T-cell (primary cell): ENCODE measurements at places on chromosomes 13 and 19.

DNA sequence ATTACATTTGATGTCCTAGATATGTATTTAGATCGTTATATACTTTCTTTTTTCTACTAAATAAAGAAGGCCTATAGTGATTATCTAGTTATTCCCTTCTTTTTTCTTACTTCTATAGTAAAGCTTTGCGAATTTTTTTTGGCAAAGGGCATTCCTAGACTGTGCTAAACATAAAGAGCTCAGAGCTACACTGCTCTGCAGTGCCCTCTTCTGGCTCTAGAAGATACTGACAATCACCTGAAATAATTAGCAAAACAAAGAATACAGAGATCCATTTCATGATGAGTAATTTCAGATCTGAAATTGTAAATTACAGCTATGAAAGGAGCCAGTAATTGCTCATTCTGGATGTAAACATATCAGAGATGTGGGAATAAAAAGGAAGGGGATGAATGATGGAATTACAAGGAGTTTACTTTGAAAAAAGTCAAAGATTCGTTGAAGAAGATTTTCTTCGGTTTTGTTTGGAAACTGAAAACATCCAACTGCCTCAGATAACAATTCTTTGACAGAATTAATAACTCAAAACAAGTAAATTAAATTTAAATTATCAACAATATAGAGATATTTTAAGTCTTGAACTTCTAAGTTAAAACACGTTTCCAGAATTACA lies 288.5 kb downstream of the NALCN start:
- H3K4me3 ChIP-seq: no peak overlapping the region
- DNase-seq: no peak
- no peaks in the 10 kb centered on the region for H3K36me3 ChIP-seq
- no peak overlapping the region for H3K27ac ChIP-seq
- no peaks in the 10 kb centered on the region for H3K4me1 ChIP-seq
- no peaks in the 10 kb centered on the region for H3K27me3 ChIP-seq

- no peaks in the 10 kb centered on the region for H3K36me3 ChIP-seq
- peaks cover 23% of the 10 kb centered on the region for H3K4me1 ChIP-seq
- peak overlapping the region; percentile 64 for H3K4me3 ChIP-seq
- H3K27me3 ChIP-seq: no peaks in the 10 kb centered on the region
- DNase-seq: peak; percentile 34
Measured at GRCh38 chr19:55585658-55586339, 5.2 kb upstream of the ZNF579 start.

DNA sequence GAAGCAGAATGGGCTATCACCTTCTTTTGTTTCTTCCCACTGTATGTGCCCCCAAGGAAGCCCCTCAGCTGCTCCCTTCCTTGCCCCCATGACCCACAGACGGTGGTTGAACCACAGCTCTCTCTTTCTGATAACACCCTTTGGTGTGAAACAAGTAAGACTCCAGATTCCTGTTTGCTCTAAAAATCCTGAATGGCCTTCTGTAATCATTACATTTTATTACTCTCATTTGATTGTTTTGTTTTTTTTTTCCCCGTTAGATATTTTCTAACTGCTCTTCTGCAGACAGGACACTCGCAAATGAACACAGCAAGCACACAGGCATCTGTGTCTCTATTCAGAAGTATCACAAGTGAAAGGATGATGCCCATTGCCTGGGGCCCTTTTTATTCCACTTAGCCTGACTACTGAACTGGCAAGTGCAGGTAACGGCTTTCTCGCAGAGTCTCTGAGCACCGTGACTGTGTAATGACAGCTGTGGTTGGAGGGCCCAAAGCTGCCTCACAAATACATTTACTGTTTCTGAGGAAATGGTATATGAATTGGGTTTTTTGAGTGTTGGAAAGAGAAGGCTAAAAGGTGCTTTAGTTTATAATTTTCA lies 59.3 kb downstream of the OXGR1 start:
- no peak overlapping the region for H3K4me3 ChIP-seq
- no peak for DNase-seq
- H3K27ac ChIP-seq: no peak overlapping the region

DNA sequence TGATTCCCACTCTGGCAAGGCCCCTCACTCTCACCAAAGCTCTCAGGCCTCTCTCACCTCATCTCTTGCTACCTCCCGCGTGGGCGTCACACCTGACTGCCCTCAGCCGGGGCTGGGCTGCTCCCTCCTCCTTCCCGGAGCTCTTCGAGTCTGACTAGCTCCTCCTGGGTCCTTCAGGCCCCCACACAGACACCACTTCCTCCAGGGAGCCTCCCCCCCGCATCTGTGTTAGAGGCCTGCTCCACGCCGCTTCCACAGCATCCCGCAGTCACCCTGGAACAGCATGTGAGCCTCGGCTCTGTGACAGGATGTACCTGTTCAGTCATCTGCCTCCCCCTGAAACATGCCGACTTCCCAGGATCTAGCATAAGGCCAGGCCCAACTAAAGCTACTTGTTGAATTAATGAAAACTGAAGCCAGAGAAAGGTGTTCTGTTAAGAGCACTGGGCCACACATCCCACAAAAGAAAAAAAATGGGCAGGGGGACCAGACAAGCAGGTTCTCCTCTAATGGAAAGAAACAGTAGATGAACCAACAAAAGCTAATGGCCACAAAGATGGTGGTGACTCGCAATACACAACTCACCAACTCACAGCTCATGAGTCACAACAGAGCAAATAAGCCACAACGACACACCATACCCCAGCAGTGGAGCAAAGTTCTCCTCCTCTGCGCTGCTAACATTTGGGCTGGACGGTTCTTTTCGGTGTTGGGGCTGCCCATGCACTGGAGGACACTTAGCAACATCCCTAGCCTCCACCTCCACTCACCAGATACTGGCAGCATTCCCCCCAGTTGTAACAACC lies 3.0 kb downstream of the PPP6R1 start:
- peak; percentile 30 for DNase-seq
- H3K4me3 ChIP-seq: peak overlapping the region; percentile 86
- no peaks in the 10 kb centered on the region for H3K27me3 ChIP-seq
- peaks cover 80% of the 10 kb centered on the region for H3K4me1 ChIP-seq
- peak overlapping the region; percentile 90 for H3K27ac ChIP-seq

GRCh38 chr13:76094645-76095044 lies 458.5 kb downstream of the LMO7 start:
- no peak overlapping the region for H3K27ac ChIP-seq
- no peak overlapping the region for H3K4me3 ChIP-seq
- H3K36me3 ChIP-seq: no peaks in the 10 kb centered on the region
- DNase-seq: no peak
- no peaks in the 10 kb centered on the region for H3K4me1 ChIP-seq
- no peaks in the 10 kb centered on the region for H3K27me3 ChIP-seq

DNA sequence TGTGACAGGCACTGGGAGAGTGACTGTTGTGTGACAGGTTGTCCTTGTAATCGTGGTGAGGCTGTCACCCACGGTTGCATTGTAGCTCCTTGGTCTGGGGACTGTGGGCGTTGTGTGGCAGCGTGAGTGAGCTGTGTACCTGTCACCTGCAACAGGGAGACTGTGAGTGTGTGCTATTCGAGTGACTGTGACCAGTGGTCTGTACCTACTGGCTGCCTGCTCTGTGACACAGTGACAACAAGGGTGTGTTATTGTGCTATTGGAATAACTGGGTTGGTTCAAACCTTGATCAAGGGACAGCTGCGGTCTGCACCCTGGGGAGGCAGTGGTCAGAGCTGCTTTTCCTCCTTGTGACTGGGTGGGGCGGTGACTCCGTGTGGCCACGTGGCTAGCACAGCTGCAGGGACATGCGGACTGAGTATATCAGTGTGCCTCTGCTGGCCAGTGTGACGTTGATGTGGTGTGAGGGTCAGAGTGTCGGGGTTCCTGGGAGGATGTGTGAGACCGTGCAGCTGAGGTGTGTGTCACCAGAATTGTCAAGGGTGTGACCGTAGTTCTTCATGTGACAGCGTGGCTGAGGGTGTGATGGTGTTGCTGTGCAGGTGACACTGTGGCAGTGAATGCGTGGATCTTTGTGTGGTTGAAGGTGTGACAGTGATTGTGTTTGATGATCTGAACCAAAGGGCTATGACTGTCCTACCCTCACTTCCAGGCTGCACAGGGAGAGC lies 10.1 kb upstream of the NFIX start:
- H3K4me3 ChIP-seq: no peak overlapping the region
- peaks cover 55% of the 10 kb centered on the region for H3K27me3 ChIP-seq
- H3K27ac ChIP-seq: no peak overlapping the region
- H3K36me3 ChIP-seq: no peaks in the 10 kb centered on the region

DNA sequence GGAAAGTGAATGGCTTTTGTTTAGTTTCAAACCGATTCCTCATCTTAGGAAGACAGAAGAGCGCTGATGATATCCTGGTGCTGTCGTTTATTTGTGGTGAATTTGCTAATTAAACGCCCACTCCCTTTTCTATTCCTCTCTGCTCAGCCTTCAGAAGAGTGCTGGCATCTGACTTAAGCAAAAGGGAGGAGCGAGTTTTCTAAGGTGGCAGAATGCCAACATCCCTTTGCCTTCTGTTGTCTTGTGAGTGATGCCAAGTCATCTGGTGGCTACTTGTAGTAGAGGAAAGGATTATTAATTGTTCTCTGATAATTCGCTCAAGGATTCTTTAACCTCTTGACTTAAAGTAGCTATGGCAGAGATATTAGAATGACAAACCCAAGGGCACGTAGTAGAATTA lies 68.1 kb downstream of the ERCC5 start:
- H3K27me3 ChIP-seq: no peaks in the 10 kb centered on the region
- no peak overlapping the region for H3K27ac ChIP-seq
- no peak for DNase-seq
- no peaks in the 10 kb centered on the region for H3K4me1 ChIP-seq
- no peaks in the 10 kb centered on the region for H3K36me3 ChIP-seq

DNA sequence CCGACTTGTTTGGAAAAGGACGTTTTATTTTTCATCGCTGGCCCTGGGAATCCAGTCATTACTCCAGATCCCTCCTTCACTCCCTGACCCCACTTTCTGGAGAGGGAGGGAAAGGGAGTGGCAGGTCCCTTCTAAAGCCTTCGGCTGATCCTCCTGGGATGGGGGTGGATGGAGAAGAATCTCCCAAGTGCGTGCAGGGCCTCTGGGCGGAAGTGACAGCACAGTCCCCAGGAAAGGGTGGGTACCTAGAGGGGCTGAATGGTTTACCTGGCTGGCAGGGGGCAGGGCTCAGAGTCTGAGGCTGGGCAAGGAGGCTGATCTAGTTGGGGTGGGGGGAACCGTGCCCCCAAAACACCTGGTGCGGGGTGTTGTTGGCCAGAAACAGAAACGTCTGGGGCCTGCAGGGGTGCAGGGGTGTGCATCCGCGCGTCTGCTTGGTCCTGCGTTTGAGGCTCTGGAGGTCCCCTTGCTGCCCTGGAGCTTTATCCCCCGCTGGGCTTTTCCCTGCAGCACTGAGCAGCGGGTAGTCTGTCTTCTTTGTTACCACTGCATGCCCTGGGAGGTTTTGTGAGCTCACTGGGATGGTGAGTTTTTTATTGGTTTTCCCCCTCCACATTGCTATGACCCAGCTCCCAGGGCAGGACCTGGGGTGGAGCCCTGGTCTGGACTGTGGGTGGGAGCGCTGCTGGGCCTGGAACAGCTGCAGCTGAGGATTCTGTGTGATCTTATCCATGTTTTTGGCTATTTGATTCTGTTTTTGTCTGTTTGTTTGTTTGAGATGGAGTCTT lies 3.0 kb upstream of the ZNF628 start:
- H3K27ac ChIP-seq: no peak overlapping the region
- no peaks in the 10 kb centered on the region for H3K36me3 ChIP-seq
- no peaks in the 10 kb centered on the region for H3K27me3 ChIP-seq
- H3K4me1 ChIP-seq: peaks cover 2% of the 10 kb centered on the region
- no peak for DNase-seq
- no peak overlapping the region for H3K4me3 ChIP-seq

- no peak for DNase-seq
- peaks cover 7% of the 10 kb centered on the region for H3K27me3 ChIP-seq
- H3K4me3 ChIP-seq: no peak overlapping the region
- no peaks in the 10 kb centered on the region for H3K4me1 ChIP-seq
- no peaks in the 10 kb centered on the region for H3K36me3 ChIP-seq
Measured at GRCh38 chr13:27774651-27775050, 17.6 kb upstream of the GSX1 start.

- H3K4me3 ChIP-seq: no peak overlapping the region
- H3K36me3 ChIP-seq: peaks cover 4% of the 10 kb centered on the region
- no peaks in the 10 kb centered on the region for H3K27me3 ChIP-seq
- no peak overlapping the region for H3K27ac ChIP-seq
- DNase-seq: no peak
Measured at GRCh38 chr19:21143854-21144253, 2.0 kb downstream of the ZNF431 start.

DNA sequence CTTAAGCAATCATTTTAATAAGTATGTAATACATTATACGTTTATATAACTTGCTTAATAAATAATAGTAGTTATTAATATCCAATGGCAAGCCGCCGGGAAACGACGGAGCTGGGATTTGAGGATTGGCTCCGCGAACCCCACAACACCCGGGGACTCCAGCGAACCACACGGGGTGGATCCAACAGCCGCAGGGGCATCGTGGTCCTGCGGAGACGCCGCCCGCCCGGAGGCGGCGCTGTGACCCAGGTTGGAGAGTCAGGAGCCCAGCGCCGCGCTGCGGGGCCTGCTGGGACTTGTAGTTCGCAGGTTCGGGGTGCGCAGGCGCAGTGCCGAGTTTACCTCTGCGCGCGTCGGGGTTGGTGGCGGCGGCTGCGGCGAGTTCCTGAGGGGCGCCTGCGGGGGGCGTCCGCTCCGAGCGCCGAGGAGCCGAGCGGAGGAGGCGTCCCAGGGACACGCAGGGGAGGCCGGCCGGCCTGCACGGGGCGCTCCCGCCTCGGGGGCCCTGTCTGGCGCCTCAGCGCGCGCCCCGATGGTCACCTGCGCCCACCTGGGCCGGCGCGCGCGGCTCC lies at the start of gene ZNF554:
ZNF554 (plus strand) TSS at position 329 of the 572 bp plus-strand sequence; CDS start at position 533, 204 bp downstream.
- H3K4me1 ChIP-seq: peaks cover 18% of the 10 kb centered on the region
- H3K27me3 ChIP-seq: no peaks in the 10 kb centered on the region
- H3K4me3 ChIP-seq: peak within 1 kb of the TSS; percentile 87
- DNase-seq: peak; percentile 99
- H3K36me3 ChIP-seq: no peaks in the 10 kb centered on the region

DNA sequence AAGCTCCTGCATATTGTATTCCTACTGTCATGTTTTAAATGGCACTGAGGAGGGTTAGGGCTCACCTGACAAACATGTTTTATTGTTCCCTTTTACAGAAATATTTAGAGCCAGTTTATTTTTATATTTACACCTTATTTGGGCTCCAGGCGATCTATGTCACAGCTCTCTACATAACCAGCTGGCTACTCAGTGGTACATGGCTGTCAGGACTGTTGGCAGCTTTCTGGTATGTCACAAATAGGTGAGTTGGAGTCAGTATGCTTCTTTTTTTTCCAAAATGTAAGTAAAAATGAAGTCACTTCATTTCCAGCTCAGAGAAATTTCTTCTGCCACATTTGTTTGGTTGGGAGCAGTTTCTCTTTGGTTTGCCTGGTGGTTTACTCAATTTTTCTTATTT lies 31.5 kb downstream of the DPY19L3 start:
- H3K4me1 ChIP-seq: no peaks in the 10 kb centered on the region
- no peak overlapping the region for H3K4me3 ChIP-seq
- no peak overlapping the region for H3K27ac ChIP-seq
- H3K36me3 ChIP-seq: no peaks in the 10 kb centered on the region
- no peaks in the 10 kb centered on the region for H3K27me3 ChIP-seq

- peaks cover 42% of the 10 kb centered on the region for H3K4me1 ChIP-seq
- H3K27ac ChIP-seq: no peak overlapping the region
- H3K36me3 ChIP-seq: no peaks in the 10 kb centered on the region
- DNase-seq: no peak
- H3K4me3 ChIP-seq: no peak overlapping the region
- peaks cover 84% of the 10 kb centered on the region for H3K27me3 ChIP-seq
Measured at GRCh38 chr13:99988529-99989275, 7.1 kb downstream of the ZIC2 start.

GRCh38 chr13:109747524-109747923 lies 38.9 kb downstream of the IRS2 start:
- no peaks in the 10 kb centered on the region for H3K36me3 ChIP-seq
- H3K4me1 ChIP-seq: peaks cover 8% of the 10 kb centered on the region
- no peaks in the 10 kb centered on the region for H3K27me3 ChIP-seq
- no peak for DNase-seq
- no peak overlapping the region for H3K4me3 ChIP-seq
